ENCODE measurements at places on chromosomes 13 and 19.

DNA sequence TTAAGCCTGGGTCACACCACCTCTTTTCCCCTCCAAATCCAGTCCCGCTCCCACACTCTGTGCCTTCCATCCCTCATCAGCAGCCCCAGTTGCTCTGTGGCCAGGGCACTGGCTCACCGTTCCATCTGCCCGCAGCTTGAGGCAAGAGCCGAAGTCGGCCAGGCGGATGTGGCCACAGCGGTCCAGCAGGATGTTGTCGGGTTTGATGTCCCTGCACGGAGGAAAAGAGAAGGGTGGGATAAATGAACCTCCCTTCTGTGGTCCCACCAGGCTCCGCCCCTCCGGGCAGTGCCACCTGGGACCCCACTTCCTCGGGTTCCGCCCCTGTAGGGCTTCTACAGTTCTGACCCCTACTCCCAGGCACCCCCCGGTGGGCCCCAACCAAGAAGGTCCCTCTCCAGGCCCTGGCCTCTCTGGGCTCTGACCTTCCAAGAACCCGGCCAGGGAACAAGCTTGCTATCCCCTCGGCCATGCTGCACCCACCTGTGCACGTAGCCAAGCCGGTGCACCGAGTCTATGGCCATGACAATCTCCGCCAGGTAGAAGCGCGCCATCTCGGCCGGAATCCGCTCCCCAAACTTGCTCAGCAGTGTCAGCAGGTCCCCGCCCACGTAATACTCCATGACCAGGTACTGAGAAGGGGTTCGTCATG lies 4.2 kb downstream of the DMPK start:
- no peak for DNase-seq

- no peak for DNase-seq
These were observed 41.9 kb downstream of the CARS2 start for GRCh38 chr13:110664041-110664440.

GRCh38 chr13:98938801-98939200 lies 39.1 kb downstream of the DOCK9 start:
- no peak for DNase-seq

DNA sequence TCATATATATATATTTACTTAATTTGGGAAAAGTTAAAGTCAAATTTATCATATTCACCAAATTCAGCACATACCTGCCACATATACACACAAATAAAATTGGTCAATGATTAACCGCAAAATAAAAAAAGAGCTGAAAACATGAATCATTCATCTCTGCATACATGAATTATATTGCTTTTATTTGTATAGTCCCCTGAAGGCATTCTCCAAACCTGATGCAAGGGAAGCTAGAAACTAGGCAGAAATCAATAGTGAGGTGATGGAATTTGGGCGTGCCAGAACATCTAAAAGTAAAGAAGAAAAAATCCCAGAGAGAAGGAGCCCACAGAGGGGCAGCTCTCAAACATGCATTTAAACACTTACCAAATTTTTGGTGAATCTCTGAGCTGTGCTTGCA lies 60.1 kb downstream of the UFM1 start:
- no peak for DNase-seq

DNA sequence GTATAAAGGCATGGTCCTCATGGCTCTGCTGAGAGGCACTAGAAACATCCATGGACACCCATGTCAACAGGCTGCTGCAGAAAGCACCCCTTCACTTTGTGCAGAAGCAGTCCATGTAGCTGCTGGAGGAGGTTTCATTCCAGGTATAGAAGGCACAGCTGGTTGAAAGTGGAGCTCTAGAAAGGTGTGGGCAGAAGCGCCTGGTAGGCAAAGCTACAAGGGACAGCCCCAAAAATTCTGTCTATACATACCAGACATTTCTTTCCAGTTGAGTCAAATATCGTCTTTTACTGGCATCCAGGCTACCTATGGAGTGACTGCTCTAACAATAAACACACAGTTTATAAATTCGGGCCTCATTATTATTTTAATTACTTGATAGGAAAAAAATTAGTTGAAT lies 129.3 kb downstream of the ENOX1 start:
- no peak for DNase-seq

GRCh38 chr13:101989798-101990350 lies 412.0 kb downstream of the FGF14 start:
- DNase-seq, result no peak

- DNase-seq, result no peak
These were observed 58.6 kb upstream of the WASF3 start for GRCh38 chr13:26498656-26499601.

DNA sequence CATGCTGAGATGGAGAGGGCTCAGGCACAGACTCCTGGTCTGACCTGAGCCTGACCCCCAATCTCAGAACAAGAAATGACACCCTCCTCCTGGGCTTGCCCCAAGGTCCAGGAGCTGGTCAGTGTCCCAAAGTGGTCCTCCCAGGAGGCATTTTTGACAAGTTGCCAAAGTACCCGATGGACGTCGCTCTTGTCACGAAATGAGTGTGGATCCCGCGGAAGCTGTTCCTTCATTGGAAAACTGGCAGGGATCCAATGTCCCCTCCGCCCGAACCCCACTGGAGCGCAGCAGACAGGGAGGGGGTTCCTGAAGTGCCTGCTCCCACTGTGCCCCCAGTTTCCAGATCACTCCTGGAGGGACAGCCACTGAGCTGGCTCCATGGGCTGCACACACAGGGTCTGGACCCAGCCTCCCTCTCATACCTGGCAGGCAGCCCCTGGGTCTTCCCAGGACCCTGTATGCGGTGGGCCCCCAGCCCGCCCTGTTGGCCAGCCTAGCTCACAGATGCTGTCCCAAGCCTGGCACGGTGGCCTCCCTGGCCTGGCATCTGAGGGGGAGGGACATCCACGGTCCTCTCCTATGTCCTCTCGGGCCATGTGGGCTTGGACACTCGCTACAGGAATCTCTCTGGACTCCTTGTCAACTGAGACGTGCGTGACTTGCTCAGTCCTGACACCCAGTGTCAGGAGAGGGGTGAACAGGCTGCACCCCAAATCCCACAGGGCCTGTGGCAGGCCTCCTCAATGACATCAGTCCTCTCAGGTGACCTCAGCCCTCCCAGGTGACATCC lies 12.8 kb upstream of the ZNF14 start:
- no peak for DNase-seq

DNA sequence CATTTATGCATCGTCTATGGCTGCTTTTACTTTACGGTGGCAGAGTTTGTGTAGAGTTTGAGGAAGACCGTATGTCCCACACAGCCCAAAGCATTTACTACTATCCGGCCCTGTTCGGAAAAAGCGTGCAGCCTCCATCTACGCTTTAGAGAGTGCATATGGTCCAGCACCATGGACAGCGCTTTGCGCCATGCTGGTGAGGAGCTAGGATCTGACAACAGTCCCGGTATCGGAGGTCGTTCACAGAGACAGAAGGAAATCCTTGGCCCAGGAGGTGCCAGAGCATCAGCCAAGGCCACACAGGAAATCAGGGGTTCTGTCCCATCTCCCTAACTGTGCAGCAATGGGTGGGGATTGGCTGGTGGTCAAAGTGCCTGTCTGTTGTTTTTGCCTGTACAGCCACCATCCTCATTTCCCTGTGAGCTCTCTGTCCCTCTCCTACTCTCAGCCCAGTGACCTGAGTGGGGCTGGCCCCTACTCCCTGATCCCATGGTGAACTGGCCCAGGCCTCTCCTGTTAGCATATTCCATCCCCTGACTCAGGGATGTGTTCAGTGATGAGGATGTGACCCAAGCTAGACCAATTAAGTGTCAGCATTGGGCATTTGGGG lies 16.2 kb upstream of the PRODH2 start:
- DNase-seq, result peak; percentile 26
